Right atrium auricular region (tissue), 2 donors: ENCODE measurements at places on chromosomes 3 and 15. TPM values are rescaled to one million over a fixed set of nuclear protein-coding genes. Genes with fewer than 3 reads are reported as not detected.

The NR1I2 gene
- total RNA-seq: not detected

- DNase-seq: no peak
Measured at GRCh38 chr3:171390051-171390941, 69.9 kb downstream of the TNIK start.

DNA sequence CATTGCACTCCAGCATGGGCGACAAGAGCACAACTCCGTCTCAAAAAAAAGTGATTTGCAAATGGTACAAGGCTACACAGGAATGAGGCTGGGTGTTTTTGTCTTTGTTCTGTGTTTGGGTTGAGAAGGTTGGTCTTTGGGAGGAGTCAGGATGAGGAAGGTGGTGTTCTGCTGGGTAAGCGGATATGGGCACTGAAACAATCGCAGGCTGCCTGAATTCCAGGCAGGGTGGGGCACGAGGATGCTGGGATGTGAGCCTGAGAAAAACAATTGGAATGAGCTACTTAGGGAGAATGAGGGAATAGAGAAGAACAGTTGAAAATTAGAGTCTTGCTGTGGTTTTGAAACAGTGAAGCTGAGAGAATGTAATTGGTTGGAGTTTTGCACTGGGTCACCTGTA, 51.6 kb downstream of the ZBTB38 start:
- DNase-seq: no peak

- no peak for DNase-seq
Measured at GRCh38 chr3:169133178-169134161, 530.0 kb downstream of the MECOM start.

- no peak for DNase-seq
Measured at GRCh38 chr3:119380697-119381096, 82.7 kb downstream of the TMEM39A start.

- no peak for DNase-seq
Measured at GRCh38 chr3:189586941-189587663, 44.1 kb upstream of the TP63 start.

The STXBP5L gene
- total RNA-seq: not detected

The SERPINI2 gene
- 2.2 TPM for total RNA-seq

GRCh38 chr3:186637686-186638085, 2.5 kb upstream of the FETUB start:
- DNase-seq: no peak

The FETUB gene
- not detected for total RNA-seq

DNA sequence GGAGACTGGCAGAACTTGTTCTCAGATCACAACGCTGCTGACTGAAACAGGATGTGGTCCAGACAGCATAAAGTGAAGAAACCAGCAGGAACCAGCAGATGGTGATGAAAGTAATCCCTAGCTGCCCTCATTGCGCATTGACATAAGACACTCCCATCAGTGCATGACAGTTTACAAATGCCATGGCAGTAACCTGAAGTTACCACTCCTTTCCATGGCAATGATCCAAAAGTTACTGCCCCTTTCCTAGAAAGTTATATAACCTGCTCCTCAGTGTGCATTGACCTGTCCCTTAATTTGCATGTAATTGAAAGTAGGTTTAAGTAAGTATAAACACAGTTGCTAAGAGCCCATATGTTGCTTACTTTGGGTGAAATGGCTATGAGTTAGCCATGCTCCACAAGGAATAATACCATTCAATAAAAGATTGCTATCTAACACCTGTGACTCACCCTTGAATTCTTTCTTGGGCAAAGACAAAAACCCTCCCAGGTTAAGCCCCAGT, 149.1 kb upstream of the CD96 start:
- DNase-seq: no peak

GRCh38 chr3:47428662-47429061, 47.1 kb downstream of the SCAP start:
- no peak for DNase-seq

DNA sequence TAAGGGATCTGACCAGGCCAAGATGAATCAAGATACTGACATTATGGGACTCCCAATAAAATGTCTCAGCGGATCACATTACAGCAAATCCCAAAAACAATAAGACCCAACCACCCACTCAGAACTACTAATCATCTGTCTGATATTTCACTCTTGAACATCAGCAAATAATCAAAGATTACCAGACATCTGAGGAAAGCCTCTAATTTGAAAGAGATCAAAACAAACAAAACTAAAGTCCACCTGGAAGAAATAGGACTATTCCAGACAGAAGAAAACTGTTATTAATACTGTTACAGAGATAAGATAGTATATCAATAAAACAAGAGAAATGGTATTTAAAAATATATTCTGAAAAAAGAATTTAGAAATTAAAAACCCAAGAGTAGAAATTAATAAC, 29.0 kb downstream of the TP53BP1 start:
- DNase-seq: no peak

The ACKR2 gene
- total RNA-seq: 0.78 TPM

The IGSF11 gene
- total RNA-seq: 1.6 TPM

GRCh38 chr15:43505738-43506137, 11.7 kb upstream of the MAP1A start:
- DNase-seq: no peak

- DNase-seq: no peak
Measured at GRCh38 chr3:49940667-49941249, 808 bp downstream of the RBM6 start.

The IGSF10 gene
- 5.7 TPM for total RNA-seq

DNA sequence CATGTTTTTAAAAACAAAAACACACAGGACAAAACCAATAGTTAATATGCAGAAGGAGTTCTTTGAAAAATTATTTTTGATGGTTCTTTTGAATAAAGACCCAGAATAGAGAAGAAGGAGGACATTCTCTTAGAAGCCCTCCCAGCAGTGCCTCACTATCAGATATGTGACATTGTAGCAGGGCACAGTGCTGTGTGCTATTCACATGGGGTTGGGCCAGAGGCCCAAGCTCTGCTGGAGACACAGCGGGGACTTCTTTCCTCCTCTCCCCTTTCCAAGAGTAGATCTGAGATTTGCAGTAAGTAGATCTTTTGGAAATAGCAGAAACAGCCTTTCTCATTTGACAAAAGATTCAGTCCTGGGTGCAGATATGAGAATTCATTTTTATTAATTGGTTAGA, 6.3 kb downstream of the GYG1 start:
- no peak for DNase-seq

GRCh38 chr3:191111722-191112121, 87.3 kb upstream of the OSTN start:
- DNase-seq: no peak

DNA sequence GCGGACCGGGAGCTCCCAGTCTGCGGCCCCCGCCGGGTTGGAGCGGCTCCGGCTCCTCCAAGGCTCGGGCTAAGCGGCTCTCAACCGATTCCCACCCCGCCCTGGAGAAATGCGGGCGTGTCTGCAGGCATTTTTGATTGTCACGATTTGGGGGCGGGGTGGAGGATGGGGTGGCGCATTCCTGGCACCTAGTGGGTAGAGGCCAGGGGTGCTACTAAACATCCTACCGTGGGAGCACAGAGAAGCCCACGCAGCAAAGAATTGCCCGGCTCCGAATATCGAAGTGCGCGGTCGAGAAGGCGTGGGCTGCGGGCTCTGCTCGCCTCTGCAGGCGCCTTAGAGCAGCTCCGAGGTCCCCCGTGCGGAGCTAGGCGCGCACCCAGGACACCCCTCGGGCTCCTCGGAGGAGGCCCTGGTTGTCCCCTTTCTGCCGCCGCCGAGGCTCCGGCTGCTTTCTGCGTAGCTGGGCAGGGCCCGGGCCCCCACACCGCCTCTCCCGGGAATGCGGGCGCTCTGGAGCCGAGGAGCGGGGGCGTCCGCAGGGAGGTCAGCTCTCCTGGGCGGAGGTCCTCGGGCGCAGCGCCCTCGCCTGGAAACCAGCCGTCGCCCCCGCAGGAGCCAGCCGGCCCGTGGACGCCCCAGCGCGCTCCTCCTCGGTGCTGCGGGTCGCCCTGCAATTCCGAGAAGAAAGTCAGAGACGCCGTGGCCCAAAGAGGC, 16.5 kb upstream of the LAMP3 start:
- peak; percentile 58 for DNase-seq

DNA sequence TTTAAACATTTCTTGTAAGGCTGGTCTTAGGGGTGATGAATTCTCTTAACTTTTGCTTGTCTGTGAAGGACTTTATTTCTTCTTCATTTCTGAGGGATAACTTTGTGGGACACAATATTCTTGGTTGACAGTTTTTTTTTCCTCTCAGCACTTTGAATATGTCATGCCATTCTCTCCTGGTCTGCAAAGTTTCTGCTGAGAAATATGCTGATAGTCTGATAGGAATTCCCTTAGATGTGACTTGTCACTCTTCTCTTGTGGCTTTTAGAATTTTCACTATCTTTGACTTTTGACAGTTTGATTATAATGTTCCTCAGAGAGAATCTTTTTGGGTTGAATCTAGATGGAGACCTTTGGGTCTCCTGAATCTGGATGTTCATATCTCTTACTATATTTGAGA, 23.3 kb upstream of the TF start:
- DNase-seq: no peak

- DNase-seq: no peak
Measured at GRCh38 chr3:158961911-158962310, 160.1 kb downstream of the MFSD1 start.

DNA sequence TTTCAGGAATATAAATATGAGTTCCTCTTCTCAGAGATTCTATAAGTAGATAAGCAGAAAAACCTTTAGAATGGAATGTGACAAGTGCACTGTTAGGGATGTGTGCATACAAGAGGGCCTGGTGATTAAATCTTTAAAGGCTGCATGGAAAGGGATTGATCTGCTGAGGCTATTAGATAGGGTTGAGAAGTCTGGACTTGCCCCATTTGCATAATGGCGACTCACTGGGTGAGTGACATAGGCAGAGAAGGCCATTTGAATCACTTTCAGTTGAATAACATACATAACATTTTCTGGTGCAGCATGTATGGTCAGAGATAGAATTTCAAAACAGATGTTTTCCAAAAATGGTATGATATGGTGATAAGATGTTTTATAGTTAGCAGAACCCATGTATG, 156.9 kb downstream of the ZNF621 start:
- no peak for DNase-seq

The VPS33B gene
- 5.8 TPM for total RNA-seq
